Ovary (tissue), 10 donors: ENCODE measurements at places on chromosomes 12 and 14. TPM values are rescaled to one million over a fixed set of nuclear protein-coding genes. Genes with fewer than 3 reads are reported as not detected.

The KRT73 gene
- not detected for total RNA-seq

The KRT72 gene
- total RNA-seq: not detected

The SPTB gene
- total RNA-seq: 0.68 TPM

The IKBIP gene
- total RNA-seq: 9.5 TPM

The P3H3 gene
- 70.2 TPM for total RNA-seq

The GSKIP gene
- total RNA-seq: 10.3 TPM

The ADAMTS20 gene
- total RNA-seq: not detected

The ADAM21 gene
- not detected for total RNA-seq

The RBMS2 gene
- 41.0 TPM for total RNA-seq

The RND1 gene
- 0.62 TPM for total RNA-seq

The RAPGEF3 gene
- 132 TPM for total RNA-seq

The MED13L gene
- total RNA-seq: 173 TPM

The FBXO34 gene
- total RNA-seq: 25.3 TPM

The SYT1 gene
- total RNA-seq: 12.3 TPM
